ENCODE measurements at places on chromosomes 2 and 18. TPM values are rescaled to one million over a fixed set of nuclear protein-coding genes. Genes with fewer than 3 reads are reported as not detected.

Gene HNMT
- not detected for total RNA-seq

Gene MC4R
- not detected for total RNA-seq

Gene CROCC2
- not detected for total RNA-seq

Gene DAPL1
- total RNA-seq, result not detected

Gene ZNF532
- total RNA-seq, result 1.3 TPM

Gene TDRD15
- not detected for total RNA-seq

Gene GCG
- total RNA-seq, result not detected

Gene CRYBA2
- total RNA-seq, result not detected

Gene NDUFS1
- total RNA-seq, result 81.2 TPM

Gene B4GALT6
- total RNA-seq, result 2.4 TPM

Gene REG3A
- not detected for total RNA-seq

Gene AMMECR1L
- 12.5 TPM for total RNA-seq
